ENCODE measurements at places on chromosomes 6 and 20.

DNA sequence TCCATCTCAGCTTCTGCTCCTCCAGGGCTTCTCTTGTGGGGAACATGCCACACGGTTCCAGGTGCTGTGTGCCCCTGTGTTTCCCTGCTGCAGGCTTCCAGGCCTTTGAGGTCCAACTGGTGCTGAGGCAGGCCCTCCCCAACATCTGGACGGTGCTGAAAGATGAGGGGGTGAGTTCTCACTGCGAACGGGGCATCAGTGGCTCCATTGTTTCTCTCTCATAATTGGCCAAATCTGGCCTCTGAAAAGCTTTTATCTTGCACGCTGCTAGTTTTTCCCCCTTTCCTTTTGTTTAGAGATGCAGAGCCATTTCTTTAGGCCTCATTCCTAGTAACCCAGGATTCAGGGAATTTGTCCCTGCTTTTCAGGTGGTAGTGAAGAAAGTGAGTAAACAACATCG is 8.6 kb downstream of the PNLDC1 start:
- DNase-seq, result no peak

GRCh38 chr6:124854338-124854922 is 107.8 kb upstream of the RNF217 start:
- no peak for DNase-seq

DNA sequence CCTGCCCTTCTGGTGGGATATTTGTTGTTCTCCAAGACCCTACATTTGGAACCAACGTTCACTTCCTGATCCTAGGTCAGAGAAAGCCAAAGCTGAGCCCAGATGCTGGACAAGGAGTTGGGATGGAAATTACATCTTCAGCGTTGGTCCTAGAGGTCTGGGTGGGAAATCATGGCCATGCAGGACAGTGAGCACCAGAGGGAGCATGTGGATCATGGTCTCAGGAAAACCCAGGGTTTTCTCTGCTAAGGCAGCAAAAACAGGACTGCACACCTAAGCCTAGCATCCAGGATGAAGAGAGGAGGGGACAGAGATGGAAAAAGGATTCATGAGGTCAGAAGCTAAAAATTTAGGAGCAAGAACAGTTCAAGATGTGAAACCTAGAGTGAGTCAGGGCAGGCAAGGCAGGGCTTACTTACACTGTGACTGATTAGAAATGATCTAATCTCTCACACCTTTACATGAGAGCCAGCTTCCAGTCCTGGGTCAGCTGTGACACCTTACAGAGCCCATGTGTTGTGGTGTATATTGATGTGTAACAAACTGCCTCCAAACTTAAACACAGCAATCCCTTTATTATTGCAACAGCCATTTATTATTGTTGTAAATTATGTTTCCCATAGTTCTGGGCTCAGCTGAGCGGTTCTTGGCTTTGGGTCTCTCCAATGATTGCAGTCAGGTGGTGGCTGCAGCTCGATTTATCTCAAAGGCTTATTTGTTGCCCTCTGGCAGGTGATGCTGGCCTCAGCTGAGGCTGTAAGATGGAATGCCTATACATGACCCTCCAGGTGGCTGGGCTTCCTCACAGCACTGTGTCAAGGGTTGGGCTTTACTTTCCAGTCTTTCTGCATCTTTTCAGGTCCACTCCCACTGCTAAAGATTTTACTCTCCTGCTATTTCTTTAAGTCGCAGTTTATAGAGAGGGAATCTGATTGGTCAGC is 6.5 kb downstream of the C20orf202 start:
- DNase-seq, result no peak

DNA sequence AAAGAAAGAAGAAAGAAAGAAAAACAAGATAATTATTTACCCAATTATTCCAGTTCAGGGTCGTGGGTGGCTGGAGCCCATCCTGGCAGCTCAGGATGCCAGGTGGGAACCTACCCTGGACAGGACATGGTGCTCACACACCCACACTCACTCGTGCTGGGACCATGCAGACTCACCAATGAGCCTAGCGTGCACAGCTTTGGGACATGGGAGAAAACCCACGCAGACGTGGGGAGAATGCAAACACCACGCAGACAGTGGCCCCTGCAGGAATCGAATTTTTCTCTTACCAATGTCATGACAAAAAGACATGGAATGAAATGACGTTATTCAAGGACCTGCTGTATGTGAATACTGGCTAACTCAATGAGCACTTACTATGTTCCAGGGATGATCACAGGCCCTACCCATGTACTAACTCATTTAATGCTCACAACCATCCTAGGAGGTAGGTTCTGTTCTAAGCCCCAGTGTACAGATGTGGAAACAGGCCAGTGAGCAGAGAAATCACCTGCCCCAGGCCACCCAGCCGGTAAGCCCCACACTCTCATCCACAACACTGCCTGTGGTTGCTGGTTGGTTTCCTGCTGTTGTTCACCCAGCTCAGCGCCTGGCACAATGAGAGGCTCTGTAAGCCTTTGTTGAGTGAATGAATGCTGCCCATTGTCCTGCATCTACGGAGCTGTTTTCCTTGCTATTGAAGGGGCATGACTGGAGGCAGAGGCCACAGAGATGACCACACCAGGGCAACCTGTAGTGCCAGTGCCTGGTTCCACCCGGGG is 6.8 kb upstream of the PI16 start:
- peak; percentile 68 for DNase-seq

GRCh38 chr6:162198925-162199324 is 528.6 kb downstream of the PRKN start:
- DNase-seq, result no peak

- no peak for DNase-seq
These were observed 85.3 kb downstream of the DCDC2 start for GRCh38 chr6:24272553-24272952.

- DNase-seq, result no peak
These were observed 88.6 kb downstream of the SCP2D1 start for GRCh38 chr20:18901980-18902737.

DNA sequence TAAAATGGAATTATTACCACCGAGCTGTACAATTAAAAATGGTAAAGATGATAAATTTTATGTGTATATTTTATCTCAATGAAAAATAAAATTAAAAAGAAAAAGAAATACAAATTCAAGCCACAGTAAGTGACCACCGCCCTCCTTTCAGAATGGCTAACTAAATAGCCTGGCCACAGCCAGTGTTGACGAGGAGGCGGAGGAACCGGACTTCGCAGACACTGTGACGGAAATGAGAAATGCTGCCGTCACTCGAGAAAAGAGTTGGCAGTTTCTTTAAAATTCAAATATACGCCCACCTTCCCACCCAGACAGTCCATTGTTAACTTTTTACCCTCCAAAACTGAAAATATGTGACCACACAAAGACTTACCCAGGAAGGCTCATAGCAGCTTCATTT is 50.0 kb downstream of the FOXF2 start:
- DNase-seq, result no peak

DNA sequence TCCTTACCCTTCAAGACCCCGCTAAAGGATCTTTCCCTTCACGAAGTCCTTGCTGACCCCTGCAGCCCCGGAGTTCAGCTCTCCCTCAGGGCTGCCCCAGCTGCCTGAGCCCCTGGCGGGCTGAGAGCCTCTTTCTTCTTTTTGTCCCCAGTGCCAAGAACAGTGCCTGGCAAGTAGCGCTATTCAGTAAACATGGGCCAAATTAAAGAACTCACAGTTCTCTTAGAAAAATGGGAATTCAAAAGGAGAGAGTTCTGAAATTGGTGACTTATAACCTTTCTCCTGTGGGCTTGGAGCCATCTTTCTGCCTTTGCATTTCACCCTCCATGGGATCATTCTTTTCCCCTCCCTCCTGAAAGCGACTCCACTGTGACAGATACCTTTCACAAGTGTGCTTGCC is 227.2 kb downstream of the TMEM242 start:
- no peak for DNase-seq

- peak; percentile 40 for DNase-seq
These were observed 8.8 kb upstream of the NDRG3 start for GRCh38 chr20:36754656-36755222.

DNA sequence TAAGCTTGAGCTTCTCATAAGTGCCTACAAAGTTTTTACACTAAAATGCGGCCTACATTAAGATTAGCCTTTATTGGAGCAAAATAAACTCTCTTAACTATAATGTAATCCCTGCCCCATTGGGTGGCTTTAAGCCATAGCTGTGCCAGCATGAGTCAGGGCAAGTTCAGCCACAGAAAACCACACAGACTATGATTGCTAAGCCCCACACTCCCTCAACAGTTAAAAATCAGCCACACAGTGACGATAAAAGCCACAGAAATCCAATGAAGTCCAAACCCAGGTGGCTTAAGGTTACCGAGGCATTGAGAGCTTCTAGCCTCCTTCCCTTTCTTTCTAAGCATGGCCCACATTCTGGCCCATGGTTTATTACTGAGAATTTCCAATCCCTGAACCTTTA is 61.6 kb downstream of the GRM1 start:
- no peak for DNase-seq

DNA sequence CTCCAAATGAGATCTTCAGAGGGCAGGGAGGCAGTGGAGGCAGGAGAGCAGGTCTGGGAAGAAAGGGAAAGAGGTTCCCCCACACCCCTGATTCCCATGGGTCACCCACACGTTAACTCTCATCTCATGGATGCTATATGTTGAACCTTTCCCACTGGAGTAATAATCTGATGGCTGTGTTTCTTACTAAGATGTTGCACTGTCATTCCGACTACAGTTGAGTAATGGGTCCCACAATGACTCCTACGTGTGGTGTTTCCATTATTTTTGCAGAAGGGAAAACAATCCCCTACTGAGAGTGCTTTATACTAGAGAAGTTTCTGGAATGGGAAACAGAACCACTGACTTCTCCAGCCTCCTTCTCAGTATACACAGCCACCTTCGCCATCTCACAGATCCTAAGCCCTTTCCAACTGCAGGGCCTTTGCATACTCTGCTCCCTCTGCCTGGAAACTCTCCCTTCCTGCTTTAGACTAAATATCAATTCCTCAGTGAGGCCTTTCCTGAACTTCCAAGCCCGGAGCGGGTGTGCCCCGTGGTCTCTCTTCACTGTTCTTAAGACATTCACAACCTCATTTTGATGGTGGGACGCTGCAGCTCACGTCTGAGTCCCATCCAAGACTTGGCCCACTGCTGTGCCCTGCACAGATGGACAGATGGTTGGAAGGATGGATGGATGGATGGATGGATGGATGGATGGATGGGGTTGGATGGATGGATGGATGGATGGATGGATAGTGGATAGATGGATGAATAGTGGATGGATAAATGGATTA is 238.6 kb upstream of the PMEPA1 start:
- DNase-seq, result no peak

DNA sequence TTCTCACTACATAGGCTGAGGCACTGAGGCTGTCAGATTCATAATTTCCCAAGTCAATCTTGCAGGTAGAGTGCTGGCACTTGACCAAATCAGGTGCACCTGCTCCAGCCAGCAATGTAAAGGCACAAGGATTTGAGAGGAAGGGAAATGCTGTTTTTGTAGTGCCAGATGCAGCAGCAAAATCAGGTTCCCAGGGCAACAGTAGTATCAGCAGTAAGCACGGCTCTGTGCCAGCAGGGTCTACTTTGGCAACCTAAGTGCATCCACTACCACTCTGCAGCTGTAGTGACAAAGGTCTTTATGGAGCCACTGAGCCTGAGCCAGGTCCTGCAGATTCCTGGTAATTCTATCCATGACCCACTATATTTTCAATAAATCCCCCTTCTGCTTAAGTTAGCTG is 329.5 kb downstream of the TPBG start:
- no peak for DNase-seq

DNA sequence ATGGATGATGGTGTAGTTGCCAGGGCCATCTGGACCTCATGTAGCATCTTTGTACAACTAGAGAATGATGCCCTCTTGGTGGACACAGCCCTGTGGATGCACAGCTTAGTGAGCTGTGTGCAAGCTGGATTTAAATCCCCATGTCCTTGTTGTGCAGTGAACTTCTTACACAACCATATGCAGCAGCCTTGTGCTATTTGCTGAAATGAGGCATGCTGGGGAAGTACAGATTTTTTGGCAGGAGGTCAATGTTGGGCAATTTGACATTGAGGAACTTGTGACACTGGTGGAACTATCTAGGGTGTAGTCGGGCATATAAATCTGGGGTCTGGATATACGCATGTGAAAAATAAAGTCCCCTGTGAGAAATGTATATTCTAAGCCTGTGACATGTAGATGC is 5.8 kb upstream of the CDC5L start:
- DNase-seq, result no peak

DNA sequence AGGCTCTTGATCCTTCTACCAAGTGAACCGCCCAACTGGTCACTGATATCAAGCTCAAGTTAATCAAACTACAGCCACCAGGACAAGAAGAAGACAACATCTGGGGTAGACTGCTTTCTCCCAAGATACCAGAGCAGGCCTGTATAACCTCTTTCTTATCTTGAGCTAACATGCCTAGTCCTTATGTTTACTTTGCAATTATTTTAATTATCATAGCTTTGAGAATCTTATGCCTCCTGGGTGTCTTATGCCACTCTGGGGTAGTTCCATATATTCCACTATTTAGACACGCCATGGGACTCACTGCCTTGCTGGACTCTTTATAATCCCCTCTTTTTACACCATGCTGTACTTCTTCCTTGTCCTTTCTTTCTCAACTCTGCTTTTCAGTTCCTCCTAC is 41.5 kb upstream of the ECI2 start:
- DNase-seq, result no peak

- no peak for DNase-seq
These were observed 19.5 kb upstream of the MAS1 start for GRCh38 chr6:159871241-159871640.

DNA sequence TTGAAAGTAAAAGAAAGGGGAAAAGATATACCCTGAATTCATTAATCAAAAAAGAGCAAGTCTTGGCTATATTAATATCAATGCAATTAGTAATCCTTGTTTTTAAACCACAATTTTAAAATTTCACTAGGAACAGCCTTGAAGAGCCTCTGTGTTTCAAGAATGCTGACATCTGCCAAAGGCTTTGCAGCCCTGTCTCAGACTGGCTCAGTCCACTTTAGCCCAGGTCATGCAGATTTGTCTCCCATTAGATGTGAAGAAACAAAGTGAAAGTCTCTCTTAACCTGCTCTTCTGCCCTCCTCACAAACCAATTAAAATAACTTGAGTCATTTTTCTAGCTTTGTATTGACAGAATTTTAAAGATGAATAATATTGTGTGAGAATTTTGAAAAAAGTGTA is 102.7 kb upstream of the CARMIL1 start:
- DNase-seq, result no peak

GRCh38 chr6:14089224-14089623 is 28.3 kb upstream of the CD83 start:
- no peak for DNase-seq

DNA sequence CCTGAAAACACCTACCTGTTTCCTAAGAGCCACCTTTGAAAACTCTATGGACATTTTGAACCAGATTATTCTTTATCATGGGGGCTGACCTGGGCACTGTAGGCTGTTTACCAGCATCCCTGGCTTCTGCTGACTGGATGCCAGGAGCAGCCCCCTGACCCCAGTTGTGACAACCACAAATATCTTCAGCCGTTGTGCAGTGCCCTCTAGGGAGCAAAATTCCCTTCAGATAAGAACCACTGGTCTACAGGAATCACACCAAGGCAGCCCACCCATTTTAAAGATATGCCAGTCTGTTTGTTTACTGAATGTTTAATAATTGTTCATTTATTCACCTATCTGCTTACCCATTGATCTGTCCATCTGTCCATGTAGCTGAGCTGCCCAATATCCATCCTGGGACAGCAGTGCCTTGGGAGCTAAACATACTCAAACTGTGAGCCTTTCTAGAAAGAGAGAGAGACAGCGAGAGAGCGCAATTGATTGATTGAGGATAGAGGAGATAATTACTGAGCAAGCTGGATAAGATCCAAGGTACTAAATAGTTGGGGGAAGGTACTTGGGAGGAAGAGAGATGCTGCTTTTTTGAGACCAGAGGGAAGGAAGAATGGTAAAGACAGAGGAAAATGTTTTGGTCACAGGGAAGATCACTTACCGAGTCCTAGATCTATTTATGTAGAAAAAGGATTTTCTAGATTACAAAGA is 276.8 kb downstream of the NRN1 start:
- no peak for DNase-seq

All from CD8-positive, alpha-beta memory T cell (primary cell).